RWPE1 (cell line): ENCODE measurements at places on chromosomes 6 and 20.

DNA sequence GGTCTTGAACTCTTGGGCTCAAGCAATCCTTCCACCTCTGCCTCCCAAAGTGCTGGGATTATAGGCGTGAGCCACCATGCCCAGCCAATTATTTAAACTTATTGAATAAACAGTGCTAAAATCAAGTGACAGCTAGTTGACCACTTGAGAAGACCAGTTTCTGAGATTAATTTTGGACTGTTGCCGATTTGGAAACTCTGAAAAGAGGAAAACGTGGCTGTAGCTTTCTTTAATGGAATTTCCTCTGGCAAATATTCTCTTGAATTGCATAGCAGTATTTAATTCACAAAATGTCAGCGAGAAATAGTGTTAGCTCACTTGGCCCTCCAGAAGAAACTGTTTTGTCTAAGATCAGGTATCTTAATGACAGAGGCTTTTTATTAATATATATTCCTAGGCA lies 754.5 kb downstream of the HDGFL1 start:
- DNase-seq = no peak

GRCh38 chr20:40090236-40090635 lies 598.8 kb downstream of the MAFB start:
- DNase-seq = no peak

DNA sequence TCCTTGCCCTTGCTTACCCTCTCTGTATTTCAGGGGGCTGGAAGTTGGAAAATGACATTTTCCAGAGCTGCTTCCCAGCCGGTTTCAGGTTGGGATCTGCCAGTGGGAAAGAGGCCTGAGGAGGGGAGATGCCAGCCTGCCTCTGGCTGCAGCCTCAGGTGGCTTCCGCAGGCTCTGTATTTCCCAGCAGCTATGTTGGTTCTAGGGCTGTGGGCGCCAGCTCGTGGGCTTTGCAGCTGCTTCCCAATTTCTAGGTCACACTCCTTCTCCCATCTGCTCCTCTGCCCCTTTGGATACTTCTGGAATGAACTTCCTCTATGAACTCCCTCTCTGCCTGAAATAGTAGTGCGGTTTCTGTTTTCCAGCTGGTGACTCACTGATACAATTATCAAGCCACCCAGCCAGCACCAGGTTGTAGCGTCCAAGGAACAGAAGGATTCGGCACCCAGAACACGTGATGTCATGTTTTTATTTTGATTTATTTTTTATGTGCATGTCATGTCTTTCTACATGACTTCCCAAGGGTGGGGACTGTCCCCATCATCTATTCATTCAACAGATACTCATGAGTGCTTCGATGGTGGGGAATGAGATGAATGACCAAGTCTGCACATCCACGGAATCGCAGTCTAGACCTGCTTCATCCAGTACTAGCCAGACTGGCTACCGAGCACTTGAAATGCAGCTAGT lies 38.0 kb downstream of the TGM2 start:
- peak; percentile 85 for DNase-seq

DNA sequence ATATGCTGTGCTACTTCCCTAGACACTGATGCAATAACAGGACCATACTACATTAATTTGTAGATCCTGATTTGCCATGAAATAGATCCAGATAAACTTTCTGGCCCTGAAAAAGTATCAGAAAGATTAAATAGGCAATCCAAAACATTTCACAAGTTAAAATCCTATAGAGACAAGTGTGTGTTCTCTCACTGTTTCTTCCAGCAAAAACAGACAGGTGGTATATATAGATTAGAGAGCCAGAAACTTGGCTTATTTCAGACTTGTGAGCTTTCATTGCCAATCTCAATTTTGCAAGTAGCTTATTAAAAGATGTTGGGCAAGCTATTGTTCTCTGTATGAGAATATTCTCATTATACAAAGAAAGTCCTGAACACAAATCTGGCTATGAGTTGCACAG lies 289.1 kb upstream of the MANEA start:
- no peak for DNase-seq

- DNase-seq = no peak
Measured at GRCh38 chr6:4256969-4257368, 121.6 kb upstream of the ECI2 start.

DNA sequence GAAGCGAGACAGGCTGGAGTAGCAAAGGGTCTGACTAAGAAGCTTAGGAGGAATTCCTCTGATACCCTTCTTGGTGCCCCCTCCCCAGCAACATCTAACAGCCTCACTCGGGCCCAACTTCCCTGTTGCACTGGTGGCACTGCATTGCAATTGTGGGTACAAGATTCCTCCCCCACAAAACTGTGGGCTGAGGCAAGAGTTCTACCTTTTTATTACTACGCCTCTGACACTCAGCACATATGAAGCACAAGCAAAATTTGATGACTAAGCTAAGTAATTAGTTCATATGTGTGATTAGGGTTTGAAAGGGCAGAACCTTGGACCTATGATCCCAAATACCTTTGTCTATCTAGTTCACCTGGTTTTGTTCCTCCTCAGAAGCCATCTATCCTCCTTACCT lies 83.5 kb downstream of the ZHX3 start:
- no peak for DNase-seq

DNA sequence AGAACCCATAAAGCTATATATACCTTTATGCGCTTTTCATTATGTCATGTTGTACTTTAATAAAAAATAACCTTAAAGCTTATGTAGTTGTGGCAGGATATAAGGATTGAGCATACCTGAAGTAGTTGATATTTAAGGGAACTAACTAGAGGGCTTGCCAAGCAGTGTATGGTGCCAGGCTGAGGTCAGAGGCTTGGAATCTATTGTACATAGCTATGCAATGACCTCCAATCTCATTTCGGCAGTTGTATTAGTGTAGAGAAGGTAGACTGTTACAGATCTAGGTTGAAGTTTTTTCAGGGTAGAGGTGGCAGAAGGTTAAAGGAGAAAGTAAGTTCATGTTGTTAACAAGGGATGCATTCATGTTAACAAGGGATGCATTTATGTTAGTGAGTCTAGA lies 397.7 kb upstream of the HS3ST5 start:
- no peak for DNase-seq

DNA sequence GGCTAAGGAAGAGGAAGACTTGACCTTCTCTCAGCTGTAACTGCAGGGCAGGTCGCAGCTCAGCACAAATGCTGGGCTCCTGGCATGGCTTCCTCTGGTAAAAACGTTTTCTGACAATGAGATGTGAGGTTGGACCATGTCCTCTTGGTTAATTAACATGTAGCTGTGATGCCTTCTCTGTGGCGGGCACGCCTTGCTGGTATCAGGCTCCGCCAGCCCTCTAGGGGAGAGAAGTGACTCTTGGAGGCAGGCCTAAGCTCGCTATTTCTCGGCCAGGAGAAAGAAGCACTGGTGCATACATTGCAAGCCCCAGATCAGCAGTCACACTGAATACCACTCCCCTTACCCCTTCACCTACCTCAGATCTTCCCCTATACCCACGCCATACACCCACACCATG lies 65.0 kb downstream of the QRSL1 start:
- no peak for DNase-seq

GRCh38 chr6:63787021-63787420 lies 151.4 kb downstream of the PHF3 start:
- no peak for DNase-seq

DNA sequence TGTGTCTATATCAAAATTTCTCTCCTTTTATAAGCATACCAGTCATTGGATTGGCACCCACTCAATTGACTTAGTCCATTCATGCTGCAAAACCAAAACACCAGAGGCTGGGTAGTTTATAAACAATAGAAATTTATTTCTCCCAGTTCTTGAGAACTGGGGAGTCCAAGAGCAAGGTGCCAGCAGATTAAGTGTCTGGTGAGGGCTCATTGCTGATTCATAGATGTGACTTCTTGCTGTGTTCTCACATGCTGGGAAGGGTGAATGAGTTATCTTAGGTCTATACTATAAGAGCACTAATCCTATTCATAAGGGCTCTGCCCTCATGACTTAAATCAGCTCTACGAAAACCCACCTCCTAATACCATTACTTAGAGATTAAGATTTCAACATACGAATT lies 501.4 kb downstream of the EPM2A start:
- DNase-seq = no peak

GRCh38 chr20:56688106-56688505 lies 59.0 kb downstream of the TFAP2C start:
- DNase-seq = no peak

GRCh38 chr6:27829453-27830211 lies 82.6 kb downstream of the OR2B2 start:
- DNase-seq = no peak

- DNase-seq = no peak
Measured at GRCh38 chr6:88302769-88303225, 136.7 kb upstream of the CNR1 start.

- no peak for DNase-seq
Measured at GRCh38 chr6:169529931-169530751, 171.7 kb downstream of the WDR27 start.

GRCh38 chr20:1774479-1774878 lies 116.9 kb upstream of the SIRPG start:
- DNase-seq = no peak

GRCh38 chr20:45938727-45939438 lies 4.4 kb downstream of the PCIF1 start:
- no peak for DNase-seq

GRCh38 chr6:160357088-160357487 lies 8.9 kb downstream of the SLC22A3 start:
- no peak for DNase-seq
